ENCODE measurements at places on chromosomes 3 and 15.

DNA sequence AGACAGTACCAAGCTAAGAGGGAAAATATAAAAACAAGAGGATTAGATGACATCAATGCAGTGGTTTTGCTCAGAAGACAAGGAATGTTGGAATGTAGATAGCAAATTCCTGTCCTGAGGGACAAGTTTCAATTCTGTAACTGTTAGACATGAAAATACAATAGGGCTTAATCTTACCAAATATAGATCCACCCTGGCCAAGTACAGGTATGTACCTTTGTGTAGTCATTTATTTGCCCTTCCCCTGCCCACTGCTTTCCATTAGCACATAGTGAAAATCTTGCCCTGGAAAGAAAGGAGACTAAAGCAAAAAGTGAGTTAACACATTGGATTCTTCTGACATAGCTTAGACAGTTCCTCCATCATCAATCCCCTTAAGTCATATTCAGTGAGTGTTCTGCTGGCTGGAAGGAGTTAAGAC, 389.0 kb upstream of the THBS1 start:
- DNase-seq = no peak

- DNase-seq = no peak
Observed at GRCh38 chr15:25905140-25905539, 42.0 kb upstream of the ATP10A start.

GRCh38 chr15:48393645-48394506, 62.6 kb downstream of the DUT start:
- peak; percentile 74 for DNase-seq

DNA sequence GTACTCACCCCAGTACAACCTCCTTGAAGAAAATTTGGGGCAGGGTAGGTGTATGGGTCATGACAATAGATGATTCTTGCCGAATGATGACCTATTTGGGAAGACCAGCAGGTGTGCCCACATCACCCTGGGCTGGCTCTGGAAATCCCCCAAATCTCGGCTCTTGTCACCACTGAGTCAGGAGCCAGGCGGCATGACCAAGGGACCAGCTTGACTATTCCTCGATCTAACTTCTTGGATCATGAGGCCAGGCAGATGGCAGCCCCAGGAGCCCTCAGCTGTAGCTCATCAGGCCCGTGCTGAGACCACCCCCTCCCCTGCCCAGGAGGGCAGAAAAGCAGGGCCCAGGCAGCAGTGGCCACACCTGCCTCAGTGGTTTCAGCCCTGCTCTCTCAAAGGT, 9.2 kb upstream of the MUC4 start:
- DNase-seq = peak; percentile 17

DNA sequence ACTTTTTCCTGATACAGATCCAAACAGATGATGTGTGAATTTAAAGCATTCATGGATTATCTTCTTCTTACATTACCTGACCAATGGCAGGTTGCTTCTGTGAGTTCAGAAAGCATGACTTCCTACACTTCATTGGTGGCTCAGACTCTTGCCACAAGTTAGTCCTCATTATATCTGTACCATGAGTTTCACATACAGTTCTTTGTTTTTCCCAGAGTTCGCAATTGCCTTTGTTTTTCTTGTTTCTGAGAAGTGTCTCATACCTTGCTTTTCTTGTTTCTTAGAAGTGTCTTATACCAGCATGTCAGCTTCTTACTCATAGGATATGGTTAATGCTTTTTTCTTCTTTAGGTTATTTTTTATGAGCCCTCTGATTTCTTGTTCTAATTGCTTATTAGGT, 133.8 kb upstream of the TLE3 start:
- no peak for DNase-seq

DNA sequence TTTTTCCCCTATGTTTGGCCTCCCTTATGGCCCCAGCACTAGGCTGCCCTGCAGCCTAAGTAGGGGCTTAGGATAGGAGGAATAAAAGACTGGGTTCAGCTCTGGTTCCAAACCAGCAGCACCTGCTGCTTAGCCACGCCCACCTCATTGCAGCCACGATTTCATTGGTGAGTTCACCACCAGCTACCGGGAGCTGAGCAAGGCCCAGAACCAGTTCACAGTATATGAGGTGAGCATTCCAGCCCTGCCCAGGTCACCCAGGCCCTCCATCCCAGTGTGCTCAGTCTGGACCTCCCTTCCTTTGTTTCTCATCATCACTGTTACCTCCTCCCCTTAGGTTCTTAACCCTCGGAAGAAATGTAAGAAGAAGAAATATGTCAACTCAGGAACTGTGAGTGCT, 11.5 kb downstream of the CPNE9 start:
- no peak for DNase-seq

GRCh38 chr15:79989183-79989582, 18.2 kb upstream of the BCL2A1 start:
- no peak for DNase-seq

DNA sequence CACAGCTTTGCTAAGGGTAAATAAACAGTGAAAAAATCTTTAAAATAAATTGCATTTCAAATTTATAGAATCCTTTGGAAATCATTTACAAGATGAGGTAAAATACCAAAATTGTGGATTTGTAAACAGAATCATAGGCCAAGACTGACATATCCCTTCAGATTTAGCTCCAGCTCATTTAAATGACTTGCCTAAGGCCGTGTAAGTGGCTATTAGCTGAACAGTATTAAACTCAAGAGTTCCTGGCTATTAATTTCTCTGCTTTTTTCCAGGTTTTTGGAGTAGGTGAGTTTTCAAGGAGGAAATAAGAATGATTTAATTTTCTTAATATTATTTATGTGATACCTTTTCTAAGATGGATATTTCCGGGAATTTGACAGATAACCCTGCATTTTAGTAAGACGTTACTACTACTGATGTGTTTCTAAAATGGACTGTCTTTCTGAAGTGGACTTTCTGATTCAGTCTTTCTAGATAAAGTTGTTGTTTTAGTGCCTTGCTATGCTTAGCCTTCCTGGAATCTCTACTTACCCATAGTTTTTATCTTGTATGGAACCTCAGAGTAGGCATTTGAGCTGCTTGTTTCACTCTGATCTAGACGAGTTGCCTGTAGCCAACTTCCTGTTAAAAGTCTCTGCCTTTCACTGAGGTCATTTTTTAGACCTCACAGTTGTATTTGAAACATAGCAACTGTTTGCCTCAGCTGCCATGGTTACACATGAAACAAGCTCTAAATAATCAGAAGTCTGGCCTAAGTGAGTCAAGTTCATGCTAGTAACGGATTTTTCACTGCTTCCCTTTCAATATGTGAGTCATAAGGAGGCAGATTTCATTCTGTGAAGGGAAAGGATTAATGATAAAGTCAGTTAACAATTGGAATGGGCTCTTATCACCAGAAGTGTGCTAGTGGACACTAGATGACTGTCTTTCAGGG, 127.0 kb downstream of the KLHL25 start:
- DNase-seq = no peak

DNA sequence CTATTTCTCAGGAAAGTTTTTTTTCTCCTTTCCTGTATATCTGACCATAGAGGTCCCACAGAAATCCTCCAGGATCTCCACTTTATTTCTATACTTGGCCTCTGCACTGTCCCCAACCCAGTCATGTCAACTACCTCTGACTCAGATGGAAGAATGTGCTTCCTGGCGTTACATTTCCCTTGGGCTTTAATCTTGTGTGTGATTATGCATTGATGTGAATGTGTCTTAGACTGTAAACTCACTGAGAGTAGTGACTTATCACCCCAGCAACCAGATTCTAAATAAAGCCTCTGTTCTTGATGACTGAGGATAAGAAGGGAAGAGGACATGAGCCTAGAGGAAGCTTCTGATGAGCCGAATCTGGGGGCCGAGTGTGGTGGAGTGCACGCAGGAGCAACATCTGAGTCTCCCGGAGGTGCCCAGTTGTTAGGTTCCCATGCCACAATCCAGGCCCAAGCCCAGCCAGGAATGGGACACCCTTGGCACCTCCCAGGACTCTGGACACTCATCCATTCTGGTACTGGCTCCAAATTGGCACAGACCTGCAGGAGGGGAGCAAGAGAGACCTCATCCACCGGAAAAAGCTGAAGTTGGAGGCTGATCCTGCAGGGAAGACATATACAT, 32.1 kb upstream of the HEG1 start:
- DNase-seq = no peak

DNA sequence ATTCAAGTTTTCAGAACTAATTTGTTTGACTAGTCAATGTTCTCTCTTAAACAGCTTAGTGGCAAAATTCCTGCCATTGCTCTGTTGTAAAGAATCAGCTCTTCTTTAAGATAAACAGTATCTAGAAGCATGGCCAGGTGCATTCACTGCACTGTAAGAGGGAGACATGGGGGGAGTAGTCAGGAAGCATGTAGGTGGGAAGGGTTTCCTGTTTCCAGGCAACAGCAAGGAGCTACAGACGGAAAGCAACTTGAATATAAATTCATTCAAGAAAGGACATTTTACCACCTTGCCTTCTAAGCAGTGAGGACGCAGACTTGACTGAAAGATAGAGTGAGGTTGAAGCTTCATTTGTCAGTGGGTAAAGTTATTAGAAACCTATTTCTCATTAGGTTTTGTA, 55.3 kb downstream of the BBX start:
- DNase-seq = no peak

DNA sequence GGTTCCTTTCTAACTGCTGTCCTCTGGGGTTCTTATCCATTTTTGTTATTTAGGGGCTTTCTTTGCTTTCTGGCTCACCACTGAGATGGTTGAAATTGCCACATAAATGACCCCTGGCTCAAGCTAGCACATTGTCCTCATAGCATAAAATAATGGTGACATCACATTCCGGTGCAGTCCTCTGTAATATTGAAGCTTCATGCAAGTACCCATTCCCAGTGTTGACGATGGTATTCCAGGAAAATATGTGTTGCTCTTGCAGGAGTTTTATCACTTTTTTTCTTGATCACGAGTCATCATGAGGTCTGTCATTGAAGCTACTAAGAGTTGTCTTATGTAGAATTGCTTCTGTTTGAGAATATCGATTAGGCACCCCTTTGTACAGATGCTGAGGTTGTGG, 56.1 kb downstream of the CRTC3 start:
- DNase-seq = no peak

DNA sequence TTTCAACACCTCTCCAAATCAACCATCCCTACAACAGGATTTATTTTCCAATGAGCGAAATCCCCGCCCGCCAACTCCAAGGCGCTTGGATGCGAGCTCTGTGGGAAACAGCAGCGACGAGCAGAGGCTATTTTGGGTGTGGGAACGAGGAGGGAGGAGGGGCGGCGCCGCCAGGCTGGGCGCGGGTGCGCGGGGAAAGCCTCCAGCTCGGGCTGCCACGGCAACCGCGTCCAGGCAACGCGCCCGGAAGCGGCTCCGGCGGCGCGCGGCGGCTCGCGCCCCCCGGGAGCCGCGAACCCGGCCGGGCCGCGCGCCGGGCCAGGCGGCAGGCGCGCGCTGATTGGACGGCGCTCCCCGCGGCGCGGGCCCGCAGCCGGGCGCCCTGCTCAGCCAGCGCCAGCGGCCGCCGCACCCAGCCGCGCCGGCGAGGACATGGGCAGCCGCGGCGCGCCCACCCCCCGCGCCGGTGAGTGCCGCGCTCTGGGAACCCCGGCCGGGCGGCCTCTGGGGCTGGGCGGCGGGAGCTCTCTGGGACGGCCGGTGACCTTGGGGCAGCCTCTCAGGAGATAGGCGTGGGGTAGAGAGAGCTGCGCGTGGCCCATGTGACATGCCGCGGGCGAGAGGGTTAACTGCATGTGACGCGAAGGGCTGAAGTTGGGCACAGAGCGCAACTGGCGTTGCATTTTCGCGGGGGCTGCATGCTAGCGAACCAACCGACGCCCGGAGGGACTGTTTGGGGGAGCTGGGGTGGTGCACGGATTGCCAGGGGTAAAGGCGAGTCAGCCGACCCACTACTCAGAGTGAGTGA, at the start of gene FAM81A:
FAM81A (plus strand) TSS at position 370 of the 808 bp plus-strand sequence. CDS start 20,441 bp downstream, outside the sequence.
- DNase-seq = peak; percentile 91

DNA sequence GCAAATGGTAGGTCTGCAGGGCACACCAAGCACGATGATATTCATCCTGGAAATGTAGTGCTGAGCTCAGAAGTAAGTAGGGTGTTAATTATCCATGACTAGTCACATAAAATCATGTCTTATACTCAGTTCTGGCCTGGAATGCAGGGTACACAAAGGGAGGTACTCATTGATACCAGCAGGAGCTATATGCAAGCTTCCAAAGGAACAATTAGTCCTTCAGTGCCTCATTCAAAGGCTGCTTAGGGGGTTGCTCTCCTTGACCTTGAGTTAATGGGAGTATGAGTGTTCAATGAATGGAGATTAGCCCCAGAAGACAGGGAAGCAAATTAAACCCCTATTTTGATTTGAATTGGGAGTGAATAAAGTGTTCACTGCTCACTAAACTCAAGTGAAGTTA, 38.3 kb downstream of the CNTN6 start:
- DNase-seq = no peak

- DNase-seq = no peak
Observed at GRCh38 chr15:80026754-80027153, 32.7 kb upstream of the ZFAND6 start.

- peak; percentile 34 for DNase-seq
Observed at GRCh38 chr3:195094191-195094921, 176.6 kb downstream of the XXYLT1 start.

DNA sequence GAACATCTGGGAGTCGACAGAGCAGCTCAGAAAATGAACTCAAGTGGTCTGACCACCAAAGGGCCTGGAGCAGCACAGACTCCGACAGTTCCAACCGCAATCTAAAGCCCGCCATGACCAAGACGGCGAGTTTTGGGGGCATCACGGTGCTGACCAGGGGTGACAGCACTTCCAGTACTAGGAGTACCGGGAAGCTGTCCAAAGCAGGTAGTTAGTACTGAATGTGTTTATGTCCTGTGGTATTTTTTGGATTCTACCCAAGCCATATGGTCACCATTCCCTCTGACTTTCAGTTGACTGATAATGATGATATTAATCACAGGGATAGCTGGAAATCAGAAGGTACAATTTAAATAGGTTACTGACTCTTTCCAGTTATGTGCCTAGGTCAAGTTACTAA, 82.3 kb downstream of the ARPP21 start:
- no peak for DNase-seq

DNA sequence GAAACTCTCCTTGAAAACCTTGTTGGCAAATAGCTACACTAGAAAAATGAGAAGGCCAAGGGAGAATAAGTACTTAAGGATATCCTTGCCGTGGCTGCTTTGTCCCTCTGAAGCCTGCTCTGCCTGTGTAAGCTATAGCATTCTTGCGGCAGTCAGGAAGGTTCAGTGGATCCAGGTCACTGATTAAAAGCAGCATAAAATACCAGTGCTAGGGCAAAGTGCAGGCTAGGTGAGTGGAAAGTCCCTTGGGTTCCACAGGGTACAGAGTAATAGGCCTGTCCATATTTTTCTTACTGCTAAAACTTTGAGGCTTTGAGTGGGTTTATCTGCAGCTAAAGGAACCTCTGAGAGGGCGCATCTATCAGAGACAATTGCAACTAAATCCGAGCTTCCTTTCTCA, 10.3 kb downstream of the CXCR6 start:
- no peak for DNase-seq

- no peak for DNase-seq
Observed at GRCh38 chr15:32867313-32867626, 149.5 kb downstream of the GREM1 start.

DNA sequence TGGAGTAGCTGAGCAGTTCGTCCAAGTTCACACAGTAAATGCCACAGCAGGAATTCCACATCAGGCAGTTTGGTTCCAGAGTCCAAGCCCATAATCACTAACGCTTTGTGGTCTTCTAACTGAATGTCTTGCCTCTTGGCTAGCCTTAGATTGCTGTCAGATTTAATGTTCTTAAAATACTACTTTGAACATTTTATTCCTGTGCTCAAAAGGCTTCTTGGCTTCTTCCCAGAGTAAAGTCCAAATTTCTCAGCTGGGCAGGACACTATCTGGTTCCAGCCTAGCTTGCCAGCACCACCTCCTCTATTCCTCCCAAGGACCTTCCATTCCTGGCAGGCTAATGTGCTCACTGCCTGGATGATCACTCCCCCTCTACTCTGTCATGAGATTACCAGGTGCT, 256.9 kb downstream of the SQOR start:
- peak; percentile 42 for DNase-seq
